ENCODE measurements at places on chromosomes 3 and 15.

GRCh38 chr3:9163289-9163688 is 86.2 kb downstream of the SRGAP3 start:
- DNase-seq, result no peak

- no peak for DNase-seq
Measured at GRCh38 chr15:40439960-40440742, 602 bp upstream of the BAHD1 start.

DNA sequence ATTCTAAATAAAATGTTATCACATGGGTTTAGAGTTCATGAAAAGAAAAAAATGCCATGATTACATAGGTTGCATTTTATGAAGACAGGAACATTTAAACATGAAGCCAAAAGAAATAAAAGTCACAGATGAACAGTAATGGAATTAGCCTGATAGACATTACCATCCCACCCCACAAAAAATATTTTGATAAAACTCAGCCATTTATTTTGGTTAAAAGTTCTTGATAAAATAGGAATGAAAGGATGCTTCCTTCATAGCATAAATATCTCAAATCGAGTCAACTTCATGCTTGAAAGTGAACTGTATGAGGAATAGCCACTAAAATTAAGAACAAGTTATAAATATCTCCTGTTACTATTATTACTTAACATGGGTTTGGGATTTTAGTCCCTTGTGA is 101.9 kb upstream of the TMC3 start:
- DNase-seq, result no peak

- no peak for DNase-seq
Measured at GRCh38 chr3:11591391-11592282, 52.1 kb downstream of the VGLL4 start.

- no peak for DNase-seq
Measured at GRCh38 chr15:94086341-94086740, 145.0 kb upstream of the MCTP2 start.

GRCh38 chr15:25863111-25863967 is at the start of gene ATP10A:
ATP10A (minus strand) TSS chr15:25863327; CDS start chr15:25863096, 231 bp downstream.
- no peak for DNase-seq

- DNase-seq, result no peak
Measured at GRCh38 chr3:126419886-126420786, 25.4 kb downstream of the CFAP100 start.

- no peak for DNase-seq
Measured at GRCh38 chr3:20055020-20055775, 15.0 kb downstream of the KAT2B start.

GRCh38 chr15:79329171-79329611 is 18.3 kb downstream of the TMED3 start:
- no peak for DNase-seq

- no peak for DNase-seq
Measured at GRCh38 chr3:13976469-13976868, 96.6 kb upstream of the WNT7A start.

DNA sequence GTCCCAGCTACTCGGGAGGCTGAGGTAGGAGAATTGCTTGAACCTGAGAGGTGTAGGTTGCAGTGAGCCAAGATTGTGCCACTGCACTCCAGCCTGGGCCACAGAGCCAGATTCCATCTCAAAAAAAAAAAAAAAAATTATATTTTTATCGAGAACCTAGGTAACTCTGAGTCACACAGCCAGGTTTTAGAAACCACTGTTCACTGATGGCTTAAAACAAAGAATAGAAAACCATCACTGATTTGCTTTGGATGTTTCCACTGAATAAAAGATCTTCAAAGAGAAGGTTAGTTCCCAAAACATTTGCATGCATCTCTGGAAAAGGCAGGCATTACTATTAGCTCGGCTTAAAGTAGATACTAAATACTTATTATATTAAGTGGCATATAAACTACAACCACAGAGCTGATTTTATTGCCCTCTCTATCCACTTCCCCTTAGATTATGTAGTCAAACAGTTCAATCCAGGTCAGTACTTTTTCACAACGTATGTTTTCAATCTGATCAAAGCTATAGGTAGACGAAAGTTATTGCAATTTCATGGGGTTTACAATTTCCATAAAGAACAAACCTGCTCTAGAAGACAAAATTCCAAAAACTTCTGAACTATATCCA is 1.4 kb downstream of the B4GALT4 start:
- no peak for DNase-seq

- DNase-seq, result no peak
Measured at GRCh38 chr3:187742351-187743171, 2.7 kb downstream of the BCL6 start.

GRCh38 chr3:61926923-61927322 is 365.6 kb downstream of the PTPRG start:
- DNase-seq, result no peak

- DNase-seq, result no peak
Measured at GRCh38 chr3:141680620-141681389, 57.3 kb upstream of the RNF7 start.

DNA sequence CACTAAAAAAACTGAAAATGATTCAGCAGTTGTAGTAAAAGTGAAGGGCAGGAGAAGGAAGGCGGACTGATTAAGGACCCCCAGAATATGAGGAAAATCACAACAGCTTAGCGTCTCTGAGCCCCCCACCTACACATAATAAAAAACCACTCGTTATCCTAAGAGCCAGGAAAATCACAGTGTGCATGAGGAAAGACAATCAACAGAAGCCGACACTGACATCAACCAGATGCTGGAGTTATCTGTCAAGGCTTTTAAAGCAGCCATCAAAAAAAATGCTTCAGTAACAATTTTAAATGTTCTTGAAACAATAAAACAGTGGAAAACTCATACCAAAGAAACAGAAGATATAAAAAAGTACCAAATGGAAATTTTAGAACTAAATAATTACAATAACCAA is 9.7 kb upstream of the CXCR6 start:
- DNase-seq, result no peak

- no peak for DNase-seq
Measured at GRCh38 chr3:78632925-78633553, 1134.8 kb downstream of the ROBO1 start.

DNA sequence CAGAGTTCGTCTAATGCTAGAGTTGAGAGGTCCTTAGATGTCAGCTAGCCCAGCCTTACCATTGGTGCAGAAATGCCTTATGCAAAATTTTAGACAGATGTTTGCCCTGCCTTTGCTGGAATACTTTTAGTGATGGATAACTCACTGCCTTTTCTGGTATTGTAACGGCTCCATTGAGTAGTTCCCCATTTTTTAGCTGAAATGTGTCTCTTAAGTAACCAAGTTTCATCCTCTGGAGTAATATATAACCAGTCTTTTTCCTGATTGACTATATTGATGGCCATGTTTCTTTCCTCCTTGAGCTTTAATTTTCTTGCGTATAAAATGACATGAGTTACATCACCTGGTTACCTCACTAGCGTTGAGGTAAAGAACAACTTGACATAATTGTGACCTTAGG is 45.0 kb downstream of the SNRK start:
- DNase-seq, result no peak

DNA sequence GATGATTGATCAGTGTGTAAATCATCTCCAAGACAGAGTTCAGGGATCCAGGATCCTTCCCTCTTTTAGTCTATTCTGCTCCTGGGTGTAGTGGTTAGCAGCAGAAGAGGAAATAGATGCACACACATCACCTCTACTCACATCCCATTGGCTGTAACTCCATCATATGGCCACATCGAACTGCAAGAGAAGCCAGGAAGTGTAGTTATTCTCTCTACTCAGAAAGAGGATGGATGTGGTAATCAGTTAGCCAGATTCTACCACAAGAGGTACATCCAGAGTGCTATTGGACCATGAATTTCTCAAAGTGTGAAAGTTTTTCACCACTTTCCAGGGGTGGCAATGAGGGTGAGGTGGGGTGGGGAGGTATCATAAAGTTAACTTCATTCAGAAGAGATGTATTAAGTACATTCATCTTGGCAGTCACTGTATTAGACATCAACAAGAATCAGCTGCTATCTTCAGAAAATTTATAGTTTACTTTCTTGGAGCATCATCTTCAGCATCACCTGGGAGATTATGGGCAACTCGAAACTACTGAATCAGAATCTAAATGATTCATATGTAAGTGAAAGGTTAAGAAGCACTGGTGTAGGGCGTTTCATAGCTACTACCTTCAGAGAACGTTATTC is 60.6 kb upstream of the GAP43 start:
- no peak for DNase-seq

- no peak for DNase-seq
Measured at GRCh38 chr15:37678124-37678523, 256.3 kb upstream of the TMCO5A start.

- no peak for DNase-seq
Measured at GRCh38 chr15:77768521-77769078, 135.9 kb upstream of the LINGO1 start.

DNA sequence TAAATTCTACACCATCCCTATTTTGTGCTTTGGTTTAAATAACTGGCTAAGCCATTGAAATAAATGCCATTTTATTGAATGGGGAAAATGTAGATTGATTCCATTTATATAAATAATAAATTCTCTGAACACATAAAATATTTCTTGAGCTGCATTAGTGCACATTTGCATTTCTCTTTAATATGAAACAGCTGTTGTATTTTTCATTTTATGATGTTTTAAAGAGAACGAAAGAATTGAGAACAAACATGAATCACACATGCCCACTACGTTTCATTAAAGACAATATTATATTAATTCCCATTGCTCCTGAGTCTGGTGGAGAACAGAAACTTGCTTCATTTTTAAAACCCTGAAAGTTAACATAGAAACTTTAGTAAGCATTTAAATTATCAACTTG is 235.7 kb upstream of the CFAP20DC start:
- DNase-seq, result no peak

- DNase-seq, result no peak
Measured at GRCh38 chr15:66703540-66703941, 1.5 kb downstream of the SMAD6 start.

DNA sequence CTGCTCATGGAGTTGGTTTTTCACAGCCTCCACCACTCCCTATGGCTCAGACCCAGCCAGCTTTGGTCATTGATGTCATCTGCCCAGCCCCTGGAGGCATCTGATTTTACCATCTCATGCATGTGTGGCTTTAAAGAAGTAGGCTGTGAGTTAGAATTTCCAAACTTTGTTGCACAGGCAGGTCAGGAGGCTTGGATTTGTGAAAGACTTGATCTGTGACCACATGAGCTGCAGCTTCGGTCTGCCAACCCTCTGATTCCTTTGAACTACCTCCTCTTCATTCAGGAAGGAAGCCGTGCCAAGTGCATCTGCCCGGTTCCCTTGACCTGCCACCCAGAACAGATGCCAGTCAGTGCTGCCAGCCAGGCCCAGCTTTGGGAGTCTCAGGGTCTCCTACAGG is 9.2 kb downstream of the CTXND1 start:
- DNase-seq, result no peak

- DNase-seq, result no peak
Measured at GRCh38 chr3:193520738-193521137, 34.0 kb downstream of the ATP13A4 start.

- DNase-seq, result no peak
Measured at GRCh38 chr15:100171411-100171810, 170.4 kb downstream of the ADAMTS17 start.

DNA sequence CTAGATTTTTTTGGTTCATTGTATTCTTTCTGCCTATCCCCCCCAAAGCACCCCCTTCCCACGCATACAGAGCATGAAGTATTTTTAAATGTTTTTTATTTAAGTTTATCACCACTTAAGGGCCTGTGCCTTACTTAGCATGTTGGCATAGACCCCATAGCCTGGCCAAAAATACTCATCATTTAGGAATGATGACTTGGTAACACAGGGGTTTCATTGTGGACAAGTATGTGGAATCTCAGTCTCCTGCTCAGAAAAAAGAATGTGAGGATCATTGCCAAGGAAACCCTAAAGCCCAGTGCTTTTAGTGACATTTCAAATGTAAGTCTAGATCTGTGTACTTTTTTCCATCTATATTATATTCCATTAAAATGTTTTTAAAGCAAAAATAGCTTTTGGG is 146.3 kb downstream of the ALCAM start:
- no peak for DNase-seq

DNA sequence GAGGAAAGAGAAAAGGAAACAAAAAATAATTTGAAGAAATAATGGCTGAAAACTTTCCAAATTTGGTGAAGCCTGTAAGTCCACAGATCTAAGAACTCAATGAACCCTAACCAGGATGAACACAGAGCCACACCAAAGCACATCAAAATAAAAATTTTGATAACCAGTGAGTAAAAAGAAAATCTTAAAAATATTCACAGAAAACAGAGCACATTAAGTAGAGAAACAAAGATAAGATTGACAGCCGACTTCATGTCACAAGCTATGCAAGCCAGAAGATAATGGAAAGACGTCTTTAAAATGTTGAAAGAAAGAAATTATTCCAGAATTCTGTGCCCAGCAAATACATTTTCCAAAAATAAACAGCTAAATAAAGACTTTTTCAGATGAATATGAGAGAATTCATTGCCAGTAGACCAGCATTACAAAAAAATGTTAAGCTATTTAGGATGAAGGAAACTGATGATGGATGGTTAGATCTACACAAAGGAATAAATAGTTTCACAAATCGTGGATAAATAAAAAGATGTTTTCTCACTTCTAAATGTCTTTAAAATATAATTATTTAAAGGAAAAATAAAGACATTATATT is 140.2 kb upstream of the SKOR1 start:
- DNase-seq, result no peak

DNA sequence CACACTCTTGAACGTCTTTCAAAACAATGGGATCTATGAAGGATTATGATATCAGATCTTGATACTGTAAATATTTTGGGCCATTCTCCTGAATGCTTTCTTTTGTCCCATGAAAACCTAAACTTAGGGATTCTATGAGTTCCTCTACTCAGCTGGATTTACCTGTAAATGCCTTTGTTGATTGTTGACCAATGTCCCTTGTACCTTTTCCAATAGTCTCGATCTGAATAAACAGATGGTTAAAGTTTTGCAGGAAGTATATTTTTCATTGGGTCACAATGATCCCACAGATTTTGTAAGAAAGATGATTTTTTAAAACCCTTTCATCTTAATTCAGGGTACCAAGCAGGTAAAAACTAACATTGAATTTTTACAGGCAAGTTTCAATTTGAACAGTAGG is 634.1 kb downstream of the FHIT start:
- DNase-seq, result no peak

GRCh38 chr15:41278319-41278718 is 47.3 kb downstream of the CHP1 start:
- no peak for DNase-seq
